Upper lobe of right lung (tissue), 1 donor: ENCODE measurements at places on chromosomes 1 and 21. TPM values are rescaled to one million over a fixed set of nuclear protein-coding genes. Genes with fewer than 3 reads are reported as not detected.

The MATN1 gene
- not detected for total RNA-seq

The GBP7 gene
- 0.32 TPM for total RNA-seq

The TRAF3IP3 gene
- total RNA-seq = 12.4 TPM

The TNFRSF4 gene
- 7.7 TPM for total RNA-seq

The CYP4A11 gene
- not detected for total RNA-seq

The RAB25 gene
- total RNA-seq = 62.0 TPM

The OLFML2B gene
- 17.5 TPM for total RNA-seq

The ALPL gene
- 164 TPM for total RNA-seq

The KCNQ4 gene
- total RNA-seq = 0.96 TPM

The ZBTB8B gene
- not detected for total RNA-seq

The BLACAT1 gene
- total RNA-seq = 0.84 TPM

The PLA2G2F gene
- not detected for total RNA-seq

The TMEM240 gene
- 2.9 TPM for total RNA-seq

The KIF17 gene
- 4.6 TPM for total RNA-seq

The TMEM125 gene
- total RNA-seq = 188 TPM

The CCDC17 gene
- 5.0 TPM for total RNA-seq

The EFNA4 gene
- total RNA-seq = 5.3 TPM

DNA sequence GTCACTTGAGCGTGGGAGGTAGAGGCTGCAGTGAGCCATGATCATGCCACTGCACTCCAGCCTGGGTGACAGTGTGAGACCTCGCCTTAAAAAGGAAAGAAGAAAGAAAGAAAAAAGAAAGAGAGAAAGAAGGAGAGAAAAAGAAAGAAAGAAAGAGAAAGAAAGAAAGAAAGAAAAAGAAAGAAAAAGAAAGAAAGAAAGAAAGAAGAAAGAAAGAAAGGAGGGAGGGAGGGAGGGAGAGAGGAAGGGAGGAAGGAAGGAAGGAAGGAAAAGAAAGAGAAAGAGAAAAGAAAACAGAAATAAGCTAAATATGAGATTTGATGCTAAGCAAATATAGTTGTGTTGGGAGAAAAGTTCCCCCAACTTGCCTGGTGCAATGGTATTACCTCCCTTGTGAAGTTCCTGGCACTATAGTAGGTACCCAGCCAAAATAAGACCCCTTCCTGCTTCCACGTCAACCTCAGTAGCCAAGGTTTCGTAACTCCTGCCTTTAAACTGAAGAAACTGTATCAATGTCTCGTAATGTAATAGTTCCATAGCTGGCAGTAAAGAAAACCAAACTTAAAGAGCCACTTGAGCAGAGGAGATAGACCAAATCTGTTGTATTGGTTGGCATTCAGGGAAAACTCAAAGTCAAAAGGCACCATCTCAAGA, 88.1 kb upstream of the HNRNPU start:
- DNase-seq = no peak

- DNase-seq = peak; percentile 94
Observed at GRCh38 chr1:27959792-27960603, at the start of gene XKR8. Gene XKR8, plus strand, starts transcription at chr1:27959973. Its CDS starts 97 bp downstream, at chr1:27960070.

DNA sequence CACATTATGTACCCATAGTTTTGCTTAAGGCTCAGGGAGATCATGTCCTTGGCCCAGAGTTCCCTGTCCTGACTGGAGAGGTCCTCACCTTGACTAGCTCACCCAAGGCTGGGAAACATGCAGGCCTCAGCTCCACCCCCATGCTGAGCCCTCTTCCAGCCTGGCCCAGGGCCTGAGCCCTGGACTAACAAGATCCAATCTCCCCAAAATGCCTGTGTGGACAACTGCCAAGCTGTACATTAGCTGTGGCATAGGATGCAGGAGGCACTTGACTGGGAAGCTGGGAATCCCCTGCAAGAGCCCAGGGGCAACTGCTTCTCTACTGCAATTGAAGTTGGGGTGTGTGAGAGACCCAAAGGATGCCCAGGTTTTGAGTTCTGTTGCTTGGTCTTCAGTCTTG, 2.1 kb downstream of the LINGO4 start:
- no peak for DNase-seq

GRCh38 chr1:160420881-160421842, 20.8 kb downstream of the VANGL2 start:
- DNase-seq = no peak

GRCh38 chr1:89871768-89872473, 51.1 kb downstream of the LRRC8D start:
- no peak for DNase-seq

DNA sequence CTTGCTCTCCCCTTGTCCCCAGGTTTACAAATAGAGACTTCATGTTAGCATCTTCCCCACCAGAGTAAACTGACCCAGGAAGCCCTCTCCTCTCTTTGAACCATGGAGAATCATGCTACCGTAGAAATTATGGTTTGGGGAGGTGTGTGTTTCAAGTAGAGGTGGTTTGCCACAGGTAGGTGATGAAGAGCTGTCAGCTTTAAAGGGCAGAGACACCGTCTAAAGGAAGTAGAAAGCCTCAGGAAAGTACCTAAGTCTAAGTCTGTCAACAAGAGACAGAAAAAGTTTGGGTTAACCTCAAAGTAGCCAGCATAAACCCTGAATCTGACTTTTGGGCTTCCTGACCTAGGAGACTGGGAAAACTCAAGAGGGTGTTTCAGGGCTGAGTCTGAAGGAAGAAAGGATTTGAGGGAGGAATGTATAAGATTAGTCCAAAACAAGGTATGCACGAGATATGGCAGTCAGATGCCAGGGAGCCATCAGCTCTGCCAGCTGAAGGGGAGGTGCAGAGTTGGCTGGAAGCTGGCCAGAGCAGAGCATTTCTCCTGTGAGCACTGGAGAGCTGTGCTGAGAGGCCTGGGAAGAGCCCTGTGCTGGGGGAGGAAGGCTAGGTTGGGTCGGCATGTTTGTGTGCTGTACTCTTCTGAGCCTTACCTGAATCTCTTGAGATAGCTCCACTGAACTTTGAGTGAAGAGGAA, 14.3 kb downstream of the ADAMTSL4 start:
- peak; percentile 88 for DNase-seq

GRCh38 chr1:34055818-34056217, 109.2 kb downstream of the CSMD2 start:
- no peak for DNase-seq

DNA sequence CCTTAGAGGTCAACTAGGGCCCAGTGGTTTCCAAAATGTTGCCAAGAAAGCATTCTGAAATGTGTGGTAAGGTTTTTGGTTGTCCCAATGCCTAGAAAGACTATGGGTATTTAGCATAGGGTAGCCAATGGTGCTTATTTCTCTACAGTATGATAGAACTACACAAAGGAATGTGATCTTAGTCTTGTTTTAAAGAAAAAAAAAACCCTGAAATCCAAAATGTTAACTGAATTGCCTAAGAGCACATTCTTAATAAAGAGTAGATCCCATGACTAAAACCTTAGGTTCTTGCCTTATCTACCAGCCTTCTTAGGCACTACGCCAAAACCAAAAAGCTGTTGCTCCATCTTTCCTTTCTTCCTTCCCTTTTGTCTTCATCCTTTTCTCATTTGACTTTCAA, 428.2 kb downstream of the MRPL39 start:
- DNase-seq = no peak

- DNase-seq = no peak
Observed at GRCh38 chr1:160007577-160008200, 24.1 kb downstream of the PIGM start.

DNA sequence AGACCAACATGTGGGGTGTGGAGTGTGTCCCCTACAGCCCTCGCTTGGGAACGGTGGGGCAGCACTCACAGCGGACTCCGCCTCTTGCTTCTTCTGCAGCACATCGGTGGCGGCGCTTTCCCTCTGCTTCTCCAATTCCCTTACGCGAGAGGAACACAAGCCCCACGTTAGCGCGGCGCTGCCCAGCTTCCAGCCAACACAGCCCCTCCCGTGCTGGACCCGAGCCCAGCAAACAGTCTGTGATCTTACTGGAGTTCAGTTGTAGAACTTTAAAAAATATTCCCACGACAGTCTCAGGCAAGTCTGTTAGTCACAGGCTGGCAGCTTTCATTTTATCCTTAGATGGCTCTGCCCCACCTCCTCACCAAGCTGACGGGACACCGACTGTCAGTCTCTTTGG, 13.6 kb downstream of the THAP3 start:
- DNase-seq = no peak

GRCh38 chr1:55192093-55192492, 23.1 kb downstream of the USP24 start:
- no peak for DNase-seq

DNA sequence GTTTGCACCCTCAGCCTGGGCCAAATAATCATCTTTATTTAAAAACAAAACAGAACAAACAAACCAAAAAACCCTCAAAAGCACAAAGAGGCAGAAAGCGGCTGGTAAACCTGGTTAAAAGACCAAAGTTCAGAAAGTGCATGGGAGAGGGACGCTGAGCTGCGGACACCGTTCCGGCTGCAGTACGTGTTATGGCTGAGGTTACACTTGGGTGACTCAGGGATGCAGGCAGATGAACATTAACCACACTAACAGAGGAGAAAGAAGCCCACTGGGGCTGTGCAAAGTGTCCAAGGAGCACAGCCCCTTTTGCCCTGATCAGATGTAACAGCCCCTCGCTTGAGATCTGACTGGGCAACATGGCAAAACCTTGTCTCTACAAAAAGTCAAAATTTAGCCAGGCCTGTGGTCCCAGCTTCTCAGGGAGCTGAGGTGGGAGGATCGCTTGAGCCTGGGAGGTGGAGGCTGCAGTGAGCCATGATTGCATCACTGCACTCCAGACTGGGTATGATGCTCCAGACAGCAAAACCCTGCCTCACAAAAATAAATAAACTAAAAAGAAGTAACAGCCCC, 28.3 kb downstream of the GPR157 start:
- DNase-seq = no peak

DNA sequence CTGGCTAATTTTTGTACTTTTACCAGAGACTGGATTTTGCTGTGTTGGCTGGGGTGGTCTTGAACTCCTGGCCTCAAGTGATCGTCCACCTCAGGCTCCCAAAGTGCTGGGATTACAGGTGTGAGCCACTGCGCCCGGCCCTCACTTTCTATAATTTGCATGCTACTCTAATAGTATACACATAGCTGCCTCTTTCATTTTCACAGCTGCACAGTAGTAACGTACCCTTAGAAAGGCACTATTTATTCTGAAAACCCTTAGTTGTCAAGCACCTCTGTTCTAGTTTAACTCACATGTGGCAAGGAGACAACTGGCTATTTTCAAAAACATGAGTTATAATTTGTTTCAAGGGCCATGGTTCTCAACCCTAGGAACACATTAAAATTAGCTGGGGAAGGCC, 17.2 kb downstream of the TPM3 start:
- no peak for DNase-seq

GRCh38 chr1:97562081-97562480, 358.8 kb downstream of the DPYD start:
- no peak for DNase-seq

GRCh38 chr1:15667362-15667761, 16.8 kb upstream of the PLEKHM2 start:
- DNase-seq = no peak

DNA sequence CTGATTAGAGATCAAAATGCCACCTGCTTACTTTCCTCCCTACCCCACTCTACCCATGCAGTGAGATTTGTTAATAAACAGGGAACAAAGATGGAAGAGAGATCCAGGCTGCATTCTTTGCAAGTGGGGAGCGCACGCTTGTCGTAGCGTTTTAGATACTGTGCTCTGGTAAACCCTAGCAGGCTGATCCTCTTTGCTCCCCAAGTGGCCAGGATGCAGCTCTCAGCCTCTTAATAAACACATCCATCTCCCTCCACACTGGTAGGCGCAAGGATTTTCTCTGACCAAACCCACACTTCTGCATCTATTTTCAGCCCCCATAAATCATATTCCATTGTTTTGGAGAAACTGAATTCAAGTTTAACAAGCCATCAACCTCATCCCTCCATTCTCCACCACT, 2.9 kb downstream of the PGBD5 start:
- no peak for DNase-seq

DNA sequence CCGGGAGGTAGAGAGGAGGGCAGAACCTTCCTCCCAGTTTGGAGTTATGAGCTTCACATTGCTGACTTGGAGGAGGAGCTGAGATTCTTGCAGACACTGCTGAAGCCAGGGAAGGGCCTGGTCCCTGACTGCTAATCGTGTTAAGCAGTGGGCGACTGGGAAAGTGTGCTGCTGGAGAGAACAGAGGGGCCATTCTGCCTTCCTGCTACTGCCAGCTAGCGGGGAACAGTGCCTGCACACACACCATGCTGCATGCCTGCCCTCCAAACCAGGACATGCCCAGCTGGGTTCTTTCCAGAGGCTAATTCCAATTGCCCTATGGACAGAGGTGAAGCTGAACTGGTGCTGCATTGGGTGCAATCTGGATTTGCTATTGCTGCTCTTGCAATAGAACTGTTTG, 281.4 kb downstream of the AJAP1 start:
- no peak for DNase-seq

- no peak for DNase-seq
Observed at GRCh38 chr21:17391811-17392340, 121.0 kb upstream of the CXADR start.

GRCh38 chr1:17061486-17061885, 7.7 kb upstream of the SDHB start:
- no peak for DNase-seq

- no peak for DNase-seq
Observed at GRCh38 chr1:62922006-62922405, 138.1 kb downstream of the ATG4C start.

DNA sequence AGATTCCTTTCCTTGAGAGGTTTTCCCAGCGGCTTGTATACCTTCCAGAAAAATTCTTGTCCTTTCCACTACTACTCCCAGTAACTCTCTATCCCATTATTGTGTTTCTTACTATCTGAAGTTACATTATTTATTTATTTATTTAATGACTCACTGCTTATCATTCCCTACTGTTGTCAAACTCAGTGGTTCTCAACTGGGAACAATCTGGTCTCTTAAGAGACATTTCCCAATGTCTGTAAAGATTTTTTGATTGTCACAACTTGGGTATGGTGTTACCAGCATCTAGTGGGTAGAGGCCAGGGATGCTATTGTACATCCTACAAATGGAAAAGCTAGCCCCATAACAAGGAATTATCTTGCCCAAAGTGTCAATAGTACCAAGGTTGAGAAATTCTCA, 771.5 kb upstream of the ADGRL2 start:
- DNase-seq = no peak

DNA sequence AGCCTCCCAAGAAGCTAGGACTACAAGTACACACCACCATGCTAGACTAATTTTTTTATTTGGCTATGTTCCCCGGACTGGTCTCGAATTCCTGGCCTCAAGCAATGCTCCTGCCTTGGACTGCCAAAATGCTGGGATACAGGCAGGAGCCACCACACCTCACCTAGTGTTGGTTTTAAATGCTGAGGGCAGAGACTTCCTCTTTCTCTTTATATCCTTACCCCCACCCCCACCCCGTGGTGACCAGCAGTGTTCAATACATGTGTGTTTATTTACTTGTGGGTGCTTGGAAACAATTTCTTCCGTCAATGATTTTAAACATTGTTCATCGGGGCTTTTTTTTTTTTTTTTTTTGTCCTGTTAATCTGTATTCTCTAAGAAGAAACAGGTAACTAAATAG, 158.9 kb downstream of the ZBTB18 start:
- no peak for DNase-seq
